ENCODE measurements at places on chromosomes 7 and 10. TPM values are rescaled to one million over a fixed set of nuclear protein-coding genes. Genes with fewer than 3 reads are reported as not detected.

GRCh38 chr7:129606803-129607202 is 4.7 kb upstream of the NRF1 start:
- DNase-seq, result no peak

GRCh38 chr10:120583424-120584108 is 126.5 kb downstream of the PLPP4 start:
- no peak for DNase-seq

PIK3CG gene
- 2.7 TPM for total RNA-seq

TMEM229A gene
- not detected for total RNA-seq

DNA sequence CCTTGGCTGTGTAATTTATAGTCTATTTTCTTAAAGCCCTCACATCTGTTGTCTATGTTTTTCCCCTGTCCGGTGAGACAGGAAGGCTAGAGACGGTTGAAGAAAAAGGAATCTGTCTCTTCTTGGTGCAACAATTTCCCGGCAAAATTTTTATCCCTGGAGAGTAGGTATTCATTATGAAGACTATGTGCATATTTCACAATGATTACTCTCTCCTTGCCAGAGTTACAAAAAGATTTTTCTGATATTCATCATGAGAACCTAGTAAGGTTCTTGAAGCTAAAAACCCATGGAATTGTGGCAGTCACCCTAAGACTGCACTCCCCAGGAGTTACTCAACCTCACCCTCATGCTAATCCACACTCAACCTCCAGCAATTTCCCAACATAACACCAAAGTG is 55.0 kb upstream of the GHITM start:
- DNase-seq, result no peak

- no peak for DNase-seq
These were observed 8.4 kb downstream of the ARHGAP21 start for GRCh38 chr10:24715246-24715769.

- DNase-seq, result no peak
These were observed 34.9 kb downstream of the ASAH2 start for GRCh38 chr10:50216418-50216817.

Data from lower leg skin (tissue), 4 donors.